Activated T-helper 1 cell treated with anti-CD3 and anti-CD28 coated beads, Interleukin-2, amount 50 U/mL, for 16 hours (primary cell): ENCODE measurements at places on chromosomes 2 and 18.

GRCh38 chr2:127985026-127985734 lies 42.7 kb downstream of the SAP130 start:
- DNase-seq, result no peak

DNA sequence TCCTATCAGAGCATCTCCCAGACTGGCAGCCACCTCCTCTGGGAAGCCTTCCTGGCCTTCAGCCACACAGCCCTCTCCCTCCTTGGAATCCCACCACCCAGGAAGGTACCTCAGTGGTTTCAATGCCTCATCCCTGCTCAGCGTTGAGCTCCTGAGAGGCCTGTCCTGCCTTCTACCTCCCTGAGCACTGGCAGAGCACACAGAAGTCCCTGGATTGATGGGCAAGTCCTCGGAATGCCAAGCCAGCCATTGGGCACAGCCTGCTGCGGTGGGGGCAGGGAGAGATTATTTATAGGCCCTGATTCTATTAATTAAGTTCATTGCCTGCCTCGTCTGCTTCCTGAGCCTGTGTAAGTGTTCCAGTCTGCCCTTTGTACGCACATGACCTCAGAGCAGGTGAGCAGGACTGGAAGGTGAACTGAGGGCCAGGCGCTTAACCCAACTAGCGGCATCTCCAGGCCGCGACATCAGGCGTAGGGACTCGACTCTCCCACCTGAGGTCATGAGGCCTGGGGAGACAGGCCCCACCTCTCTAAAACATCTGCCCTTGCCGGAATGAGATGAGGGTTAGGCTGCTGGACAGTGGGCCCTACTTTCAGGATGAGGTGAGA lies 63.4 kb downstream of the SMAD7 start:
- no peak for DNase-seq

- DNase-seq, result no peak
Observed at GRCh38 chr2:51103205-51103604, 71.3 kb upstream of the NRXN1 start.

DNA sequence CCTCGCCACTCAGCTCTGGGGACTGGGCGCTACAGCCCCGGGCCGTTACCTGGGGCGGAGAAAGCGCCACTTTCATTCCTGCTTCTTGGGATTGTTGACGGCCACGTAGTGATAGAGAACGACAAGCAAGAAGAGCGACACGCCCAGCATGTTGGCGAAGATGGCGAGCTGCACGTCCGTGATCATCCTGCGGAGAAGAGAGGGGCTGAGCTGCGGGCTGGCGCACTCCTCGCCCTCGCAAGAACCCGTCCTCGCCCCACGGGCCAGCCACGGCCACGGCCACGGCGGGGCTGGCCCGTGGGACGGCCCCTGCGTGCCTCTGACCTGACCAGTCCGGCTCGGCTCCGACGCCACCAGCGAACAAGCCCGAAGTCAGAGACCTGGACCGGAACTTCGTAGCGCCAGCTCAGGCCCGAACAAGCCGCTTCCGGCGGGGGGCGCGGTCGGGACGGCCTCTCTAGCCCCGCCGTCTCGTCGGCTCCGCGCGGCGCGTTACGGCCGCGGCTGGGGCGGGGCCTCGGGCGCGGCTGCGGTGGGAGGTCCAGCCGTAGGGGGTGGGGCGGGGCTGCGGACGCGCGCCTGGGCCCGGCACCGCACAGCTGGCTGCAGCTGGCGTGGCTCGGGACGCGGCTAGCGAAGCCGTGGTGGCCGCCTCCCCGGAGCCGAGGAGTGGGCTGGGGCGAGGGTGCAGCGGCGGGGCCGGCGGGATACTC lies at the start of gene OST4:
OST4 (minus strand) TSS at position 378 of the 713 bp plus-strand sequence.
- peak; percentile 88 for DNase-seq

- no peak for DNase-seq
Observed at GRCh38 chr2:10283106-10284062, 19.3 kb upstream of the HPCAL1 start.

DNA sequence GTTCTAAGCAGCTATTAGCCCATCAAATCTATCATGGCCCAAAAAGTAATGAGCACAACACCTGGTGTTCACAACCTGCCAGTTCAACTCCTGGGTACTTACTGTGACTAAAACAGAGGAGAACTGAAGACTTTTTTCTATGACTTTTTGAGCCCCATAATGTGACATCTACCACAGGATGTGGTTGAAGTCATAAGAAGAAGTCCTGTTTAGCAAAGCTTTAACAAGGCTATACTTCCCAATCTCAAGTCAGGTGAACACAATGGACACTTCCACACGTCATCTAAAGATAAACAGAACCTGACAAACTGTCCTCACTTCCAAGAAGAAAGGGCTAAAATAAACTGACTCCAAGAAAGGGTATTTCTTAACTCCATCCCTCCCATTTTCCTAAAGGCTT lies 138.8 kb downstream of the ATAD2B start:
- DNase-seq, result no peak

DNA sequence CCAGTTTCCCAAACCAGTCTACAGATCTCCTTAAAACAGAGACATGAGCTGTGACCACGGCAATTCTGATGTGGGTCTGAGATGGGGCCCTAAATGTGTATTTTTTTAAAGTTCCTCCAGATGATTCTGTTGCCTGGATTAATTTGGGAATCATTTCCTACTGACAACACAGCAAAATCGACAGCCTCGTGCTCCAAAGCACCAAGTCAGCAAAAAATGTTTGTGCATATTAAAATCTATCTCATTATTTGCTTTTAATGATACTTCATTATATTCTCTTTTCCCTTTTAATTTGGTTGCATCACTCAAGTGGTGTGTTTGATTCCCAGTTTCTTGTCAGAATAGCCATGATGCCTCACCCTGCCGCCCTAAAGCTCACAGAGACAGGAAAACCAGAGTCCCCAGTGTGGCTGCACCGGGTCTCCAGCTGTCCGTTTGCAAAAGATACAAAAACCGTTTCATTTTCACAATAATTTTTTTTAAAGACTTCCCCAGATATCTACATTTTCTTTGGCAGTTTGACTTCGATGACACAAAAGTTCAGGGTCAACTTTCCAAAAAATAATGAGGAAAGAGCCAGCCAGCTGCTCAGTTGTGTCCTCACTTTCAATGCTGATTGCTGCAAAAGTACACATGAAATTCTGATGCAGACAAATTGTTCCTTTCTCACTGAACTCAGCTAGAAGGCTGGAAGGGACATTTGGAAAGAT lies 443.2 kb upstream of the ID2 start:
- DNase-seq, result no peak

GRCh38 chr2:170282851-170283250 lies 104.9 kb downstream of the MYO3B start:
- DNase-seq, result no peak

DNA sequence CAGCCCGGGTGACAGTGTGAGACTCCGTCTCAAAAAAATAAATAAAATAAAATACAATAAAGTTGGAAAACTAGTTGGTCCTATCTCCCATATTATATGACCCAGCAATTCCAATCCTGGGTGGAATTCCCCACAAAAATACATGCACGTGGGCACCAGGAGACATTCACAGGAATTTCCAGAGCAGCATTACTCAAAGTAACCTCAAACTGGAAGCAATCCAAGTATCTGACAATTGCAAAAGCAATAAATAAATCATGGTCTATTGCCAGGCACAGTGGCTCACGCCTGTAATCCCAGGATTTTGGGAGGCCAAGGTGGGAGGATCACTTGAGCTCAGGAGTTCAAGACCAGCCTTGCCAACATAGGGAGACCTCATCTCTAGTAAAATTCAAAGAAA lies 101.2 kb upstream of the MAP4K4 start:
- DNase-seq, result no peak

DNA sequence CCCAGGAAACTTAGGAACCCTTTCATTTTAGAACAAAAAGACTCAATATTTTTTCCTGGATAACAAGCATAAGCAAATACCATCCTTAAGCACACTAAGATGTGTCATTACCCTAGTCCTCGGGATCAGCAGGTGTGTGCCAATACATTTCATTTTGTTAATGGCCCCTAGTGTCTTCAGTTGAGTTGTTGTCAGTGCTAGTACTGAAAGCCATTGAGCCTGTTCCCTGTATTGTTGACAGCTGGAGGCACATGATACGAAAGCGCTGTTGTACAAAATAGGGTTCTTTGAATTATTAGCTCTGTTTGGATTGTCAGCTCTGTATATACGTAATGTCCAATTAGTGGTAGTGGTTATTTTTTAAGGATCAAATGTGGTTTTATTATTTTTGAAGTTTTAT lies 29.5 kb downstream of the VAPA start:
- DNase-seq, result no peak

GRCh38 chr2:24725956-24726355 lies 67.2 kb downstream of the PTRHD1 start:
- no peak for DNase-seq

GRCh38 chr2:207777124-207777523 lies 7.4 kb upstream of the FZD5 start:
- DNase-seq, result no peak

DNA sequence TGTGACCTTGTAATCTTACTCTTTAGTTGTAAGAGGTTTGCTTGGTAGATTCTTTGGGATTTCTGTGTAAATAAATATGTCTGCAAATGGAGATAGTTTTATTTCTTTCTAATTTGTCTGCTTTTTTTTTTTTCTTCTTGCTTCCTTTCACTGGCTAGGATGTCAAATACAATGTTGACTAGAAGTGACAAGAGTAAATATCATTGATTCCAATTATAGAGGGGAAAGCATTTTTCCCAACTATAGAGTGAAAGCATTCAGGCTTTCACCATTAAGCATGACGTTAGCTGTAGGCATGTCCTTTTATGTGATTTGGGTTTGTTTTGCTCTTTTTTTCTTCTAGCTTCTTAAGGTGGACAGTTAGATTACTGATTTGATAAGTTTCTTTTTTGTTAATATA lies 191.5 kb downstream of the MCFD2 start:
- DNase-seq, result no peak

DNA sequence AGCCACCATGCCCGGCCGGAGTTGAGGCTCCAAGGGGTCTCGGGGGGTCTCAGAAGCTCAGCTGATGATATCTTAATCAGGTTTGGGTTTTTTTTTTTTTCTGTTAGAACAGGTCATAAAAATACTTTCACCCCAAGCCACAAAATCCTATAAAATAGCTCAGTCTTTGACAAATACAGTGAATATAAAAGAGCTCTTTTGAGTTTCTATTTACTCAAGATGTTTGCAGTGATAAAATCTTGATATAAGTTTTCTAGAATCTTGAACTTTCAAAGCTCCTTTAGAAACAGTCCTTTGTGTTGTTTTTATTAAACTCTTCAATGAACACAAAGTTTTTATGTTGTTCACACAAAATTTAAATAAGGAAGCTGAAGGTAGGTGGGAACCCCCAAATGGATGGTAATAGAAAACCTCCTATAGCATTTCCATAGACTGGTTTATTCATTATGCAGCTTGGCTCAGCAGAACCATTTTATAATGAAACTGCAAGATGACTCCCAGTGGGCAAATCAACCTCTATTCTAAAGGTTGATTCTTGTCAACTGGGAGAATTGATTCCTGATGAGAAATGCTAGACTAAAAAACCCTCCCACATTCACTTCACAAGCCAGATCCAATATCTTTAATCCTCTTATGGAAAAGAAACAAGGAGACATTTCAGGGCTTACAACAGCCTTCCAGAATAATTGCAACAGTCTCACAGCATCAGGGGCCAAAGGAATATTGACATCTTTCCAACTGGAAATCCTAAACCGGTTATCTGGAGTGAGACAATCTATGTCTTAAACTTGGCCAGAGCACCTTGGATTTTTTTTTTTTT lies 13.6 kb upstream of the NARS1 start:
- DNase-seq, result no peak

- no peak for DNase-seq
Observed at GRCh38 chr2:210964141-210964764, 407.9 kb downstream of the CPS1 start.

DNA sequence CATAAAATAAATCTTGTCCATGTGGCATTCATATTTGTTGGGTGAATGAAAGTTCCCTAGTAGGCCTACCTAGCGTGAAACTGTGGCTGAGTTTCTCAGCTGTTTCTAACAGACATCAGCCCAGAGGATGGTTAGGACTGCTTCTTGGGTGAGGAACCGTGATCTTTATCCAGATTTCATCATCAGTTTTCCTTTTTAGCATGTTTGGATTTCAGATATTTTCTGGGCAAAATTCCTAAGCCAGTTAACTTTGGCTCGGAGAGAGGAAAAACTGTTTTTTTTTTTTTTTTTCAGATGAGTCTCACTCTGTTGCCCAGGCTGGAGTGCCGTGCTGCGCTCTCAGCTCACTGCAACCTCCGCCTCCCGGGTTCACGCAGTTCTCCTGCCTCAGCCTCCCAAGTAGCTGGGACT lies 53.5 kb downstream of the DGKD start:
- DNase-seq, result no peak

- DNase-seq, result no peak
Observed at GRCh38 chr2:133213651-133214050, 354.6 kb downstream of the NCKAP5 start.

- no peak for DNase-seq
Observed at GRCh38 chr2:16080516-16080915, 140.2 kb downstream of the MYCN start.

DNA sequence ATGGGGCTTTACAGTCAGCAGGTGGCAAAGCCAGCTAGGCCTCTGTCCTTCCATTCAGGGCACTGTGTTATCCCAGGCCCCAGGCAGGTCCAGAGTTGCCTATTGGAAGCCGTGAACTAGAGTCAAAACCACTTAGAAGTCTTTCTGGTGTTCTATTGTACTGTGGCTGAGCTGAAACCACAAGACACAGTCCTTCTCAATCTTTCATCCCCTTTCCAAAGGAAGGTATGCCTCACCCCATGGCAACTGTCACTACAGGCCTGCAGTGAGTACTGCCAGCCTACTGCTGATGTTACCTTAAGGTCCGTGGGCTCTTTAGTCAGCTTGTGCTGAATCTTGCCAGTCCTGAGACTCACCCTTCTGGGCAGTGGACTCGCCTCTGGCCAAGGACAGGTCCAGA lies 181.6 kb downstream of the GULP1 start:
- no peak for DNase-seq

DNA sequence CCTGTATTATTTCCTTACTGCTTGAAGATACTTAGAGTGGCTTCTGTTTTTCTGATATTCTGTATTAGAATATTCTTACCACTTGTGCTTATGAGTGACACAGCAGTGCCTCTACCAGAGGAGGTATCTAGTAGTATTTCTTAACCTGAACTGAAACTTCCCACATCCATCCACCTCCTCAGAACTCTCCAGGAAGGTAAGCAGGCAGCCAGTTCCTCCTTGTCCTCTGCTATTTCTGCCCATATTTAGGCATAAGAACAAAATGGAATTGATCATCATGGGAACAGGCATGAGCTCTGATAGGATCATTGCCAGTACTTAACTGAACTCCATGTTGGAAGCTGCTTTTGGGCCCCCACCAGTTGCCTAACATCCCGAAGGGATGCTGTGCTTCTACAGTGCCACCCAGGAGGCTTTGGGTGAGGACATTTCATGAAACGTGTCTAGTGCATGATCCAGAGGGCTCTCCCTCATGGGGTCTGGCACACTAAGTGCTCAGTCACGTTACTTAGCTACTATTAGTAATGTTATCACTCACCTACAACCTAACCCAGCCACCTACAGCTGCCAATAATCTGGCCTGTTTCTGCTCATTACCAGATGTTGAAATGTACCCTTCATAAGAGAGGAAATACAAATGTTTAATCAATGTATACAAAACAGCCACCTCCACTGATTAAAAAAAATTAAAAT lies 520.7 kb downstream of the EIPR1 start:
- DNase-seq, result no peak
